PC-3 (cell line): ENCODE measurements at places on chromosomes 1 and 21. TPM values are rescaled to one million over a fixed set of nuclear protein-coding genes. Genes with fewer than 3 reads are reported as not detected.

Gene PGLYRP4
- not detected in 2 replicates for total RNA-seq

Gene FAM163A
- not detected in 2 replicates for total RNA-seq

DNA sequence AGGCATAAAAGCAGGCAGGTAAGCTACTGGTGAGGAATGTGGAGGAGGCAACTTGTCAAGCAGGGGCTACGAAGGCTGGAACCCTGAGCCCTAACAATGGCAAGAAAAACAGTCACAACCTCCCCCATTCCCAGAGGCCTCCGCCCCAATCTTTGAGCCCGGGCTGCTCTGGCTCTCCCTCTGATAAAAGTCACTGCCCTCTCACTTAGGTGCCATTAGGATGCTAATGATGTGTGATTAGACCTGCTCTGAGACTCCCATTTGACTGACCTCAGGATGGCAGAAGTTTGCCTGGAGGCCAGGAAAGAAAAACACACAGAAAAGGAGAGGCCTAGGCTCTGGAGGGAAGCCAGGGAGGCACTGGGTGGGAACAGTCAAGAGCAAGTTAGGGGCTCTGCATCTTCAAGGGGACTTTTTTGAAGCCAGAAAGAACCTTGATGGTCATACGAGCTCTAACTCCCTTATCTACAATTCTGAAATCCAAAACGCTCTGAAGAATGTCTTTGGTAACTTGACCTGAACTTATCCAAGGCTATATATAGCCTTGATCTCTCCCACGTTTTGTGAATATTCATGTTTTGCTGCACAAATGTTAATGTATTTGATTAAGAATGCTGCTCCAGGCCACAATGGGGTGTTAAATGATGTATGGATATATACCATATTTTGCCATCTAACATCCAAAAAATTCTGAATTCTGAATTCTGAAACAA lies 98.9 kb downstream of the TRABD2B start:
- H3K36me3 ChIP-seq: no peaks in the 10 kb centered on the region
- H3K4me3 ChIP-seq: no peak overlapping the region
- no peaks in the 10 kb centered on the region for H3K27me3 ChIP-seq
- H3K27ac ChIP-seq: no peak overlapping the region
- peaks cover 31% of the 10 kb centered on the region for H3K4me1 ChIP-seq

DNA sequence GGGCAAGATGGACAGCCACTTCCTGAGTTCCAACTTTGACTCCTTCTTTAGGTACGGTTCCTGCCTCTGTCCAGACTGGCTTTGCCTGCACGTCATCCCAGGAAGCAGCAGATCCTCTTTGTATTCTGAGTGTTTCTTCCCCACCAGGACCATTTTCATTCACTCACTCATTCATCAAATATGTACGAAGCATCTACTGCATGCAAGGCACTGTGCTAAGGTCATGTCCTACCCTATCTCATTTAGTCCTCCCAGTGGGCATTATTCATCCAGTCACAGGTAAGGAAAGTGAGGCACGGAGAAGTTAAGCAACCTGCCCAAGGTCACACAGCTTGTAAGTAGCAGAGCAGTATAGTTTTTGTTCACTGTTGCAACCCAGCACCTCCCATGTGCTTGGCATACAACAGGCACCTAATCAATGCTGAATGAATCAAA lies 13.9 kb downstream of the CRYBG2 start:
- DNase-seq: no peak
- H3K27me3 ChIP-seq: no peaks in the 10 kb centered on the region
- peaks cover 5% of the 10 kb centered on the region for H3K4me1 ChIP-seq
- no peak overlapping the region for H3K4me3 ChIP-seq

DNA sequence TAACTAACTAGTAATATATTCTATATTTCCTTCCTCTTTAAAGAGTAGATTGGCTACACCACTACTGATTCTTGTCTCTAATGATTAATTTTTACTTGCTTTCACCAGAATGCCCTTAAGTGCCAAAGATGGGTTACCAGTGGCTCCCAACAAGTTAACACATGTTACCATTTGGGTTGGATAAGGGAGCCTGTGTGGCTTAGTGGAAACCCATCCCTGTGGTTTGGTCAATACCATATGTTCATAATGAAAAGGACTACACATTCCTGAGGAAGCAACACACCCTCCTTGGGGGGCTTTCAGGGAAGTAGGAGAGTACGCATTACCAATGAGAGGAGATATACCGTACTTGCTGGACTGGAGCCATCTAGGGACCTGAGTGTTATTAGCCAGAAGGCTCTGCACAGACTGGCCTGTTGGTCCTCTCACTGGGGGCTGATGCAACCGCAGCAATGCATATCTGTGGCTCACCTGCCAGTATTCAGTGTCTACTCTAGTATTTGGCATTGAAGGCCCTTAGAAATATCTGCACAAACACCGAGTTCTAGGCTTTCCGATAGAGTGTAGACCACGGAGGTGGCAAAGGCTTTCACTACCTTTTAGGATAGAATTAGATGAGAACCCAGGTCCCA lies 29.3 kb upstream of the PLXNA2 start:
- H3K36me3 ChIP-seq: no peaks in the 10 kb centered on the region
- H3K4me3 ChIP-seq: no peak overlapping the region
- H3K27ac ChIP-seq: no peak overlapping the region
- H3K4me1 ChIP-seq: no peaks in the 10 kb centered on the region
